Kidney tubule cell (primary cell): ENCODE measurements at places on chromosomes 6 and 20.

DNA sequence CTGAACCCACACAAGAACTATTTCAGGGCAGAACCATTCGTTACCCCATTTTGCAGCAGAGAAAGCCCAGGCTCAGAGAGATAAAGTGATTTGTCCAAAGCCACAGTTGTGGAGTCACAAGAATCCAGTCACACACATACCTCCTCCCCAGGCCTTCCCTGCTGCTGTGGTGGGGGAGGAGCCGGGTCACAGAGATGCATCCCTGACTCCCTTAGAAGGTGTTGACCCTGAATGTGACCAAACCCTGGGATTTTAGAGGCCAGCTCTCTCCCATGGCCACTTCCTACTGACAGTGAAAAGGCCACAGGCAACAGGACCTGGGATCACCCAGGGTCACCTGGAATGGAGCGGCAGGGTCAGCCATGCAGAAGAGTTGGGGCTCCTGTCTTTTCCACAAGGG, 48.6 kb downstream of the CHMP4B start:
- DNase-seq: no peak

GRCh38 chr6:13765570-13765969, 48.8 kb downstream of the MCUR1 start:
- DNase-seq: peak; percentile 41

DNA sequence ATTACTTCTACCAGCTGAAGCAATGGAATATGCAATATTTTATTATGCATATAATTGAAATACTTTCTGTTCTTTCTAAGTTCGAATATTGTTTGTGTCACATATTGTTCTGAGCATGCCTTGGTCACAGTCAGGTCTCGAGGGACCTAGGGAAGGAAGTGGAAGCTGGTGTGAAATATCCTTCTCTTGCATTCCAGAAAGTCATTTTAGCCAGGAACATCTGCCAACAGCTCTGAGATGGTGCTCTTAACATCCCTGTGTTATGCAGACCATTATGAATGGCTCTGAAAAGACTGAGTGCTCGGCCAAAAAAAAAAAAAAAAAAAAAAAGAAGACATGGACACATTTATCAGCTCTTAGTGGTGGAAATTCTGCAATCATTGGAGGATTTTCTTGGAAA, 132.7 kb upstream of the JAG1 start:
- no peak for DNase-seq

DNA sequence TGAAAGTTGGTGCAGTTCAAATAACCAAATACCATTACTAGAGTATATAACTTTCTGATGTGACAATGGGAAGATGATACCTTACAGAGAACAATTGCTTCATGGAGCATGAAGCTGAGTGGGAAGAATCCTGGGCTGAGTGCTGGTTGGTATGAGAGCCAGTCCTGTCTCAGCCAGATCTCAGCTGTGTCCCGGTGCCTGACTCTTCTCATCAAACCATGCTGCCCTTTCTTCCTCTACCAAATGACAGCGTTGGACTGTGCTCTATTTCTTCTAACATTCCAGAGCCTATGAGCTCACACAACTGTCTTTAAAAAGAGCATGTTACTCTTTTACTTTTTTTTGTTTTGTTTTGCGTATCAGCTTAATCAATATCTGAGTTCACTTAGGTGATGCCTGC, 27.5 kb upstream of the PBOV1 start:
- no peak for DNase-seq

DNA sequence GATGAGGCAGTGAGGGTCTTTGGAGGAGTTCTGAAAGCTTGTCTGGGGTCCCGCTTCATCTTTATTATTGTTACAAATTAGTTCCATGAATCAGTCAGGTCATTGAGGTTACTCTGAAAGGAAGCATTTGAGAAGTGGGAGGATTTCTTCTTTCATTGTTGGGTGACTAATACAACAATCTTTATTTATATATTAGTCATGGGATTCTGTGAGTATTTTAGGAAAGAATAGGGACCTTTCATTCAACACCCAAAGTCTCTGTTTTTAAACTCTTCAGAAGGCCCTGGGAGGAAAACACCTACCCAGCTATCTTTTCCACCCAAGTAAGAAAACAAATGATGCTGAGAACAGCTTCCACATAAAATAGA, 98.3 kb downstream of the SOD2 start:
- DNase-seq: peak; percentile 86

- peak; percentile 22 for DNase-seq
Measured at GRCh38 chr6:1962201-1962600, 283.2 kb downstream of the GMDS start.

- no peak for DNase-seq
Measured at GRCh38 chr20:41030531-41031242, 2.1 kb downstream of the TOP1 start.

- peak; percentile 87 for DNase-seq
Measured at GRCh38 chr6:11364971-11365397, 132.5 kb upstream of the NEDD9 start.

- DNase-seq: peak; percentile 66
Measured at GRCh38 chr6:143405373-143406154, 44.9 kb downstream of the ADAT2 start.

GRCh38 chr6:42428326-42429041, 23.2 kb downstream of the TRERF1 start:
- DNase-seq: peak; percentile 24

DNA sequence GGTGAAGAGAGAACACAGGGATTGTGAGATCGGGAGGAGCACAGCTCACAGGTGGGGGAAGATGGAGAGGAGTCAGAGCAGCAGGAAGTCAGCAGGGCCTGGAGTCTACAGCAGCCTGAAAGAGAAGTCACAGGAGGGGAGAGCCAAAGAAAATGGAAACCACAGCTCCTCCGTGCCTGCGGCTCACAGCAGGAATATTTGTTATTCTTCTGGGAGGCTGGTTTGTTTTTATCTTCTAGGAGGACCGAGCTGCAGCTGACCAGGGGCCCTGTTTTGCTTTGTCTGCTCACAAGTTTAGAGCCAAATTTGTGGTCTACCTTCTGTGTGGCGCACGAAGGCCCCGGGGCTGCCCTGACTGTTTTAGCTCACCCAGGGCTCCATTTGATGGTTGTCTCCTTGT, 81.8 kb downstream of the CLIC5 start:
- DNase-seq: no peak

- no peak for DNase-seq
Measured at GRCh38 chr20:47670913-47671312, 114.4 kb downstream of the SULF2 start.

- DNase-seq: no peak
Measured at GRCh38 chr6:102300350-102300749, 906.8 kb downstream of the GRIK2 start.

DNA sequence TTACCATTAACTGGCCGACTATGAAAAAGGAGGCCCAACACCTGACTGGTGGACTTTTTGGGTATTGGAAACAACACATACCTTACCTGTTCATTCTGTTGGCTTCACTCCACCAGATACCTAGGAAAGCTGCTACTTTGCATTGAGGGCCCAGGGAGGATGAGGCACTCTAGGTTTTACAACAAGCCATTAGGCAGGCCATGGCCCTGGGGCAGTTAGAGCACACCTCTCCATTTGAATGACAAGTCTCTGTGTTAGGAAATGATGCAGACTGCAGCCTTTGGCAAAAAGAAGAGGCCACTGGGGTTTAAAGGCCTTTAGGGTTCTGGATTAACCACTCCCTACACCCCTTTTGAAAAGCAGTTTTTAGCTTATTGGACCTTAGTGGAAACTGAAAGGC, 144.3 kb downstream of the OR2B2 start:
- DNase-seq: no peak

DNA sequence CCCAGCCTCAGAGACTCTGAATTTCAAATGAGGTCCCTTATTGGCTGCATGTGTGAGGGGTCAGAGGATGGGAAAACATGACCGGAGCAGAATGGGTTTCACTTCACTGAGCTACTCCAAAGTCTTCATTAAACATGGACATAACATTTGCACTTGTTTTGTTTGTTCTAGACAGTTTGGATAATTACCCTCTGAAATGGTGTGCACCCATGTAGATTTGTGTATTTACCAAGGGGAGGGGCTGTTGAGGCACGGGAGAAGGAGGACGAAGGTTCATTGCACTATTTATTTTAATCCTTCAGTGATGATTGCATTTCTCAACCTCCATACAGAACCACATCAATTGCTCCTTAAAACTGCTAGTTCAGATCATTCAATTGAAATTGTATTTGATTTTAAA, 364.2 kb downstream of the TFAP2B start:
- no peak for DNase-seq

DNA sequence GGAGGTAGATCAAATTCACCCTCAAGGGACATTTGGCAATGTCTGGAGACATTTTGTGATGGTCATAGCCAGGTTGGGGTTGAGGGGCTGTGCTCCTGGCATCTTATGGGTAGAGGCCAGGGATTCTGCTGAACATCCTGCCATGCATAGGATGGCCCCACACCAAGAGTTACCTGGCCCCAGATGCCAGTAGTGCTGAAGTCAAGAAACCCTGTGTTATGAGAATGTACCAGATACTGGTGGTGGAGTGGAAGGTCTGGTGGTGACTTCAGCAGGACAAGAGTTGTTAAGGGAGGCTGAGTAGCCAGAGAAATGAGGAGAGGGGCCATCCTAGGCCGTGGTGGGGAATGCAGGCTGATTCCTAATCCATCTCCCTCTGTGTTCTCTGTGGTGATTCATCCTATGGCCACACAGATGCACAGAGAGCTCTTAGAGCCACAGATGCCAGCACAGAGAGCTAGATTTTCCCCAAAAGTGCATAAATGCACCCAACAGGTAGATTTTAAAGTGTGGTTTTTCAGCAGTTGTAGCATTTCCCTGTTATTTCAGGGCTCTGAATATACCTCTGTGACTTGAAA, 43.6 kb downstream of the CDYL start:
- DNase-seq: peak; percentile 12

DNA sequence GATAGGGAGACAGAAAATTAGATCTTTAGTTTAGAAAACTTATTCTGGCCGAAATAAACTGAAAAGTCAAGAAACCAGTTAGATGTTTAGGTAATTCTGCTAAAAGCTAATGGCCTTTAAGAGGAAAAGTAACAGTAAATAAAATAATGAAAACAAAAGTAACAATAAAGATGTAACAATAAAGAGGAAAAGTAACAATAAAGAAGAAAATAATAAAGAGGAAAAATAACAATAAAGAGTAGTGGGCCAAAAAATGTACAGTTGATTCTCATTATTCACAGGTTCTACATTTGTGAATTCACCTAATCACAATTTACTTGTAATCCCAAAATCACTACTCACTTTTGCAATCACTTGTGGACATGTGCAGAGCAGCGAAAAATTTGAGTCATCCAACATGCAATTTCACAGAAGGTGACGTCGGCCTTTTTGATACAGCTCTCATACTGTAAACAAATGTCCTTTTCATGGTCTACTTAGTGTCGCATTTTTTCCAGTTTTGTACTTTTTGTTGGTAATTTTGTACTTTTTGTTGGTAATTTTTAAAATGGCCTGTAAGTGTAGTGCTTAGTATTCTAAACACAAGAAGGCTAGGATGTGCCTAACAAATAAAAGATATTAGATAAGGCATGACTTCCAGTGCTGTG, 24.0 kb downstream of the HBS1L start:
- no peak for DNase-seq

- DNase-seq: peak; percentile 55
Measured at GRCh38 chr6:89148016-89148750, 2.3 kb downstream of the PM20D2 start.

GRCh38 chr6:137775227-137775626, 91.8 kb upstream of the TNFAIP3 start:
- DNase-seq: peak; percentile 59

GRCh38 chr20:10659651-10660601, 13.9 kb downstream of the JAG1 start:
- DNase-seq: peak; percentile 52

GRCh38 chr6:63307581-63308246, 12.1 kb downstream of the LGSN start:
- peak; percentile 65 for DNase-seq

GRCh38 chr6:3707024-3707423, 44.5 kb downstream of the PXDC1 start:
- DNase-seq: peak; percentile 4

DNA sequence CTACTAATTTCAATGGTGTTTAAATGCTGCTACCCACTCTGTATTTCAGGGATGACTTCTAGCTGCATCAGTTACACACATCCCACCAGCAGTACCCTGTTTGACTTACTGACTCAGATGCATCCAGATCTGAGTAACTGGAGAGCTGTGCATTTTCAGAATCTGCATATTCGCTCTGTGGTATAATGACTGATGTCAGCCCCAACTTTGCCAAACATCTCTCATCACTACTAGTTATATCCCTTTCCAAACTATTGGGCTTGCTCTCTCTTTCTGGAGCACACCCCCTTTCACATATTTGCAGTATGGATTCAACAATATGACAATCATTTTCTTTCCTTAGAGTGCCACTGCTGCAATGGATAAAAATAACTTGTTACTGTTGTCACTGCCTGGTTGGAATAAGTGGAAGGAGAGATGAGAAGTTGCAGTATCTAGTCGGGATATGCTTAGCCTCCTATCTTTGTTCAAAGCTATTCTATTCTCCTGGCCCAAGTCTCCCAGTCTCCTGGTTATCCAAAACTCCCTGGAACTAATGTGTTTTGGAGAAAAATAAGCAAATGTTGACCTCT, 3.3 kb upstream of the RSPO3 start:
- DNase-seq: no peak

DNA sequence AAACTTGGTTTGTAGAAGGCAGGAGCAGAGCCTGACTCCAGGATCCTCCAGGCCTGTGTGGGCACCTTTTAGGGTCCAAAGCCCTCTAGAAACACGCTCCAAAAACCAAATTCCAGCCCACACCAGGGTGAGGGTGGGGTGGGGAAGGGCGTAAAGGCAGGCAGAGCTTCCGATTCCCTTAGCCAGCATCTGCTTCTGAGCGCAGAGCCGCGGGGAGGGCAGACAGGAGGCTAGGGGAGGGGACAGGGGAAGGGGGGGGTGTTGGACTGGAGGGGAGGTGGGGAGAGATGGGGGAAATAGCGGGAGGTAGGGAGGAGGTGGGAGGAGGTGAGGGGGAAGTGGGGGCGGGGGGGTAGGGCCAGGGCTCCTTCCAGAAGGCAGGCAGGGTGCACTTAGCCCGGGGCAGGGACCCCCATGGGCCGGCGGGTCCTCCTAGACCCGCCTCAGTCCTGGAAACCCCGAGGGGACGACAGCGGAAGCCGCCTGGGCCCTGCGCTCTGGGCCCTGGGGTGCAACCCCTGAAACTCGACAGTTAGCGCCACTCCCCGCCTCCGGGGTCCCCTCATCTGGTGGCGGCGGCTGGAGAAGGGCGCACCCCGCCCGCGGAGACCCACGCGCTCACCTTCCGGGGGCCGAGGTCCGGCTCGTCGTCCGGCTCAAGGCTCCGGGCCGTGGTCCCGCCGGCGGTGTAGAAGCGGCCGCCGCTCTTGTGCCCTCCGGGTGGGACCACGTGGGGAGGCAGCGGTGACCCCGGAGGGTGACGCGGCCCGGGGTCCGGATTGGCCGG, 22.0 kb upstream of the FRMD1 start:
- DNase-seq: no peak

GRCh38 chr20:35697696-35698297, 1.4 kb downstream of the NFS1 start:
- no peak for DNase-seq

- no peak for DNase-seq
Measured at GRCh38 chr6:97849390-97849789, 566.4 kb upstream of the MMS22L start.

DNA sequence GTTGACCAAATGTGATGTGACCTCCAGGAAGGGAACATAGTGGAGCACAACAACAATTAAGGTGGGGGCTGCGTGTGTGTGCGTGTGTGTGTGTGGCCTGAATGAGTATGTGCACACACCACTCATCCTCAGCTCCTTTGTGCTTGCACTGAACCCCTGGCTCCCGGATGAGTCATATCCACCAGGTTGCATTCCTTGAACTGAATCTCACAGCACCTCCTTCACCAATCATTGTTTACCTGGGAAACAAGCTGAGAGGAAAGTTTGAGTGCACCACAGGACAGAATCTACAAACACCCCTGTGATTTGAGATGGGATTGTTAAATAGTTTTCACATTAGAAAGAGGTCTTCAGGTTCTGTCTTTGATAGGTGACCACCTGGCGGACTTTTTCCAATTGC, 33.7 kb upstream of the GPR6 start:
- DNase-seq: peak; percentile 87
